ENCODE measurements at places on chromosomes 7 and 10.

- DNase-seq, result no peak
Observed at GRCh38 chr10:86139066-86139657, 227.4 kb downstream of the GRID1 start.

DNA sequence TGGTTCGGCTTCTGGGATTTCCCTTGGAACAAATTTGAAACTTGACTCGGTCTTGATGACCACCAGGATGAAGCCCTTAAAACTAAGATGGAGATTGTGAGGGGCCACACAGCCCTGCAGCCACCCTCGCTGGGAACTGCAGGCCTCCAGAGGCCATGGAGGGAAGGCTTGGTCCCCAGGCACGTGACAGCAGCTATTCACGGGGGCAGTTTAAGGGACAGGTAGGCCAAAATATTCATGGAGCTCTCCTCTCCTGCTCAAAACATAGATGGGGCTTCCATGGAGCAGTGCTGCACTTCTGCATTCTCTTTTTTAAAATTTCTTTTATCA, 137.0 kb downstream of the ADCY1 start:
- no peak for DNase-seq

DNA sequence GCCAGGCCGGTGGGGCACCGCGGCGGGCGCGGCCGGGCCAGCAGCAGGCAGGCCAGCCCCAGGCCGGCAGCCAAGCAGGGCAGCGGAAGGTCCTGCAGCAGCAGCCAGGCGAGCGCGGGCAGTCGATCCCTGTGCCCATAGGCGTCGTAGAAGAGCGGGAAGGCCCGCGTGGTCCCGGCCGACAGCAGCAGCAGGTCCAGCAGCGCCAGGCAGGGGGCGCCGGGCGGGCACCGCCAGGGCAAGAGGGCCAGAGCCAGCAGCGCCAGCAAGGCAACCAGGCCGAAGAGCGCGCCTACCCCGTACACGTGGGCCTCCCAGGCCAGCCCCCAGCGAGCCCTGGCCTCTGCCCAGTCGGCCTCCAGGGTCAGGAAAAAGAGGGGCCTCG, 8.4 kb upstream of the RBM28 start:
- no peak for DNase-seq

DNA sequence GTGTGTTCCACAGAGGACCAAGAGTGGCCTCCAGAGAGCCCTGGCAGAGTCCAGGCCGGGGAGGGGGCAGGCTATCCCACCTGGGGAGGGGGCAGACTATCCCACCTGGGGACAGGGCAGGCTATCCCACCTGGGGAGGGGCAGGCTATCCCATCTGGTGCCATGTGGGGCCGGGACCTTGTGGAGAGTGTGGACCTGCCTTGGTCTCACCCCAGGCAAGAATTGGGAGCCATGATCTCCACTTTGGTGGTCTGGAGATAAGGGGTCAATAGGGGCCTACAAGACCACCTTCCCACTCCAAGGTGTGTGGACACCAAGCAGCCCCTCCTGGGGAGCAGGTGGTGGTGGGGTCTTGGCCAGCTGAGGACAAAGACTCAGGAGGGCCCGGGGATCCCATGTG, 138.2 kb downstream of the EBF3 start:
- no peak for DNase-seq

- no peak for DNase-seq
Observed at GRCh38 chr7:22150221-22150620, 204.5 kb upstream of the CDCA7L start.

GRCh38 chr10:126803394-126803793, 101.8 kb upstream of the DOCK1 start:
- no peak for DNase-seq

GRCh38 chr10:103870516-103870915, 15.1 kb upstream of the SH3PXD2A start:
- no peak for DNase-seq

DNA sequence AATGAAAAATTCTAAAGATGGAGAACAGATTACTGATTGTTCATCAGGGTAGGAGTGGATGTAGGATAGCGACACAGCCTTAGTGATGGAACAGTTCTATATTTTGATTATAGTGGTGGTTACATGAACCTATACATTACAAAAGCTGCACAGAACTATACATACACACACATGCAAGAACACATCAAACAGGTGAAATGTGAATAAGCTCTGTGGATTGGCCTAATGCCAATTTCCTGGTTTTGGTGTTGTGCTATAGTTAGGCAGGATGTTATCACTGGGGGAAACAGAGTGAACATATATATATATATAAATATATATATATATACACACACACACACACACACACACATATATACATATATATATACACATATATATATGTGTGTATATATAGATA, 76.4 kb upstream of the PIK3CG start:
- peak; percentile 48 for DNase-seq

- DNase-seq, result no peak
Observed at GRCh38 chr10:67401711-67402110, 294.3 kb downstream of the CTNNA3 start.

- no peak for DNase-seq
Observed at GRCh38 chr7:135745703-135746312, 2.8 kb downstream of the FAM180A start.

GRCh38 chr10:104259456-104259855, 4.8 kb downstream of the GSTO1 start:
- DNase-seq, result no peak

GRCh38 chr7:94042381-94042780, 38.2 kb upstream of the BET1 start:
- no peak for DNase-seq

- DNase-seq, result no peak
Observed at GRCh38 chr10:68111584-68111983, 2.3 kb downstream of the MYPN start.

GRCh38 chr10:84195044-84195830, 900 bp downstream of the CDHR1 start:
- DNase-seq, result no peak

GRCh38 chr10:96511044-96511945, 2.4 kb downstream of the TLL2 start:
- peak; percentile 8 for DNase-seq

DNA sequence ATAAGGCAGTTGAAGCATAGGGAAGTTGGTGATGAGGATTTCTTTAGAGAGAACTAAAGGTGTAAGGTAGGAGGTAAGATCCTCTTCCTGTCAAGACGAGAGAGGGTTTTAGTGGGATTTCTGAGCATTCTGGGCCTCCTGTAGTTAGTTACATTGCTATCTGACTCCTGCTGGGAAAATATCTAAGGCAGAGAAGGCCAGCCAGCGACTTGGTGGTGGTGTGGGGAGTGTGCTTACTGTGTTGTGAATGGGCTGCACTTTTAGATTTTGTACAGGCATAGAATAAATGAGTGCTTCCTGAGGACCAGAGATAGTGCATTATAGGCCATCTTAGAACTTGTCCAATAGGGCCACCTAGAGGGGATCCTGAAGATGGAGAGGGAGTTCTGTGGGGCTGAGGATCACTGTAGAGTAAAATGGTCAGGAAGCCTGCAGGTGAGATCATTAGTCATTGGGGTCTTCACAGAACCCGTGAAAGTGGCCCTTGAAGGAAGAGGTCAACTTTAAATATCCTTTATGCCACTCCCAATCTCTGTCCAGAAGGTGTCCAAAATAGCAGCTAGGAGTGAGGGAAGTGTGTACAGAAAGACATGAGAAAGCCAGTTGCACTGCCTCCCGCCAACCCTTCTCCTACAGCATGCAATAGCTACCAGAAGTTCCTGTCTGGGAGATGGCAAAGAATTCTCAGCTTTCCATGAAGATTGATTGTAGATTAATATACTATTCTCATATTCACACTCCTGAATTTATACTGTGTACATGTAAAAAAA, 266.6 kb downstream of the POLR1F start:
- no peak for DNase-seq

GRCh38 chr10:118080817-118081216, 34.1 kb upstream of the RAB11FIP2 start:
- no peak for DNase-seq

GRCh38 chr10:43173120-43173519, 34.9 kb downstream of the CSGALNACT2 start:
- DNase-seq, result no peak

Data from CD4-positive, alpha-beta T cell treated with Interleukin-6 at 100 ng/mL for 8 hours (primary cell).